Fibroblast of the aortic adventitia (primary cell): ENCODE measurements at places on chromosomes 11 and 22.

- no peak for DNase-seq
Observed at GRCh38 chr11:25615069-25615468, 716.9 kb upstream of the ANO3 start.

DNA sequence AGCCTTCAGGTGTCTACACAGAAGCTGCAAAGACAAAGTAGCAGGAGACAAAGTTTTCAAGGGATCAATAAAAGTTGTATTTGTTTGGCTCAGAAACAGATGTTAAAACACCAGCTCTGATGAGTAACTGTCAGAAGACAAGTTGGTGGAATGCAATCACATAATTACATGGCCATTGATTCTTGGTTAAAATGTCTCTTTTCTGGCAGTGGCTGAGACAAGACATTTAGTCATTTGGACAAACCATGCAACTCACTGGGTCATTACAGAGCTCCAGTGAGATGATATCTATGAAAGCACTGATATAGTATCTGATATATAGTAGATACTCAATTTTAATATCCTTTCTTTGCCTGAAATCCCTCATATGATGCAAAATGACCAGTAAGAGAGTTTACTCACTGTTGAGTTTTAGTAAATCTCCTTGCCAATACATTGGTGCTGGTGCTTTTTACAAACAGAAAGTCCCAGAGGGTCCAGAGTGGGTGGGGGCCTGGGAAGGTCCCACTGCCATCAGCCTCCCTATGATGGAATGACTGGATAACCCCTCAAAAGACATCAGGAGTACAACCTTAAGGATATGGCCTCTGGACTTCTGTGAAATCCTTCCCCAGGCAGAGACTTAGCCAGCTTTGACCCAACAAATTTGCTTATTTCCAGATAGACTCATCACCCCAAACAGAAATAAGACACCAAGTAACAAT is 95.0 kb downstream of the SLC1A2 start:
- DNase-seq: no peak

GRCh38 chr11:2273771-2274170 is 3.4 kb upstream of the ASCL2 start:
- DNase-seq: no peak

GRCh38 chr11:110065189-110065588 is 28.0 kb upstream of the ZC3H12C start:
- DNase-seq: no peak

DNA sequence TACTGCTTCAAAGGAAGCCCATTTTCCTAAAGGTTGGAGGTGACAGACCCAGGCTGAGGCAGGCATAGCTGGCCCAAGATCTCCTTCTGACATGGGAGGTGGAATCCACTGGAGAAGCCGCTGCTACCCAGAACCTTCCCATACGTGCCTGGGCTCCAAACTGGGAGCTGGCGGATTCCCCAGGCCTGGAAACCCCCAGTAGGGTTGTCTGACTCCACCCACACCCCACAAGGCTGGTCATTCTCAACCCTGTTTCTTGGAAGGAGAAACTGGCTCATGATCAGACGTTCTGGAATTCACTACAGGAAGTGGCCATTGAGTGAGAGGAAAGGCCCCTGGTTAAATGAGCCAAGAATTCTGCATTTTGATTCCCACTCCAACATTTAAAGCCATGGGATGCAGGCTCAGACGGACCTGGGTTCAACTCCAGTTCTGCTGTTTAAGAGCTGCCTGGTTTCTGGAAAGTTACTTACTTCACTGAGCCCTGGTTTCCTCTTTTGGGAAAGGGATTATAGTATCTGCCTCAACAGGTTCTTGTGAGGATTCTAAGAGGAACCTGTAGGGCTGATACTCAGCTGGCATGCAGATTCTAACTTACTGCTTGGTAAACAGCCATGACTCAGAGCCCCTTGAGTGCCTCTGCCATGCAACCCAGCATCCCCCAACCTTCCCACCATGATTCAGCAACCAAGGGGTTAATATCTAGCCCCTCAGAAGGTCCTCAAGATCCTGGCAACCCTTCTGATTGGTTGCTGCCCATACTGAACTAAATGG is 19.4 kb upstream of the TSKU start:
- DNase-seq: peak; percentile 98
